ENCODE measurements at places on chromosomes 12 and 14. TPM values are rescaled to one million over a fixed set of nuclear protein-coding genes. Genes with fewer than 3 reads are reported as not detected.

The CLBA1 gene
- 5.0 TPM for total RNA-seq

The FAM222A gene
- total RNA-seq = 0.52 TPM

DNA sequence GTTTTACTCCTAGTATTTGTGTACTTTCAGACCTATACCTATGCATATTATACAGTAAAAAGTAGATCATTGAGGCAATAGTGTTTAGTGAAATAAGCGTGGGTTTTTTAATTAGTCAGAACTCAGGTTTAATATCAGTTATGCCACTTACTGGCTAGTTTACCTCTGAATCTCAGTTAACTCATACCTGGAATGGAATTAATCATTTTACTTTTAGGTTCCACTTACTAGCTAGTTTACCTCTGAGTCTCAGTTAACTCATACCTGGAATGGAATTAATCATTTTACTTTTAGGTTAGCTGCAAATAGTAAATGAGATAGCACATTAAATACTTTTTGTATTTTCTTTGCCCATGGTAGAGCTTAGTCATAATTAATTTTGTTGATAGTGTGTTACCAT, 475.7 kb downstream of the CCER1 start:
- DNase-seq = no peak

DNA sequence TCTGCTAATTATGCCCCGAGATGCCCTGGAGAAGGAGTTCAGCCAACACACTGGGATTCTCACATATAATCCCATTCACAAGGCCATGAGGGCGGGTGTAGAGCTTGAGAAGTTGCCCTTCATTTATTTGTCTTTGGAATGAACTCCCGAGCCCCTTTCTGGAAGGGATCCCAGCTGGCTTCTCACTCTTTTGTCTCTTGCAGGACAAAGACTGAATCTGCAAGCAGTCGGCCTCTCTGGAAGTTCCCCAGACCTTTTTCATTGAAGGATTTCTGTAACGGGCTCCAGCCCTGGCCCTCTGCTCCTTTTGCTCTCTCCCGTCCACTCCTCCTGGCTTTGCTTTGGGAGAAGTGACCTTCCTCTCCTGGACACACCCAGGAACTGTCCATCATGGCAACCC, 163.3 kb upstream of the SFSWAP start:
- DNase-seq = no peak

GRCh38 chr14:32578181-32578580, 249.1 kb downstream of the AKAP6 start:
- no peak for DNase-seq

- DNase-seq = no peak
Observed at GRCh38 chr14:105525861-105526775, at the start of gene TMEM121. Gene TMEM121, plus strand, starts transcription at chr14:105526583. Its CDS starts 2,252 bp downstream, at chr14:105528835.
